Mesangial cell (primary cell): ENCODE measurements at places on chromosomes 11 and 22. TPM values are rescaled to one million over a fixed set of nuclear protein-coding genes. Genes with fewer than 3 reads are reported as not detected.

Gene BTG4
- 0.16 TPM in 1 of 2 replicates, not detected in the other for total RNA-seq

Gene PAX6
- not detected in 2 replicates for total RNA-seq

Gene FBXO3
- total RNA-seq, result 18.6 and 20.2 TPM in 2 replicates

Gene CARD18
- total RNA-seq, result not detected in 2 replicates

Gene BRSK2
- total RNA-seq, result 0.25 and 0.33 TPM in 2 replicates

Gene DMC1
- total RNA-seq, result 0.25 and 0.98 TPM in 2 replicates
